GM23248 (cell line): ENCODE measurements at places on chromosomes 2 and 18.

- no peak for DNase-seq
Measured at GRCh38 chr18:55386545-55386944, 201.4 kb downstream of the TCF4 start.

- DNase-seq = no peak
Measured at GRCh38 chr2:95266781-95267430, 7.3 kb upstream of the PROM2 start.

GRCh38 chr2:128722489-128722888, 403.8 kb upstream of the HS6ST1 start:
- no peak for DNase-seq

- DNase-seq = no peak
Measured at GRCh38 chr18:30103881-30104280, 938.7 kb downstream of the DSC3 start.

DNA sequence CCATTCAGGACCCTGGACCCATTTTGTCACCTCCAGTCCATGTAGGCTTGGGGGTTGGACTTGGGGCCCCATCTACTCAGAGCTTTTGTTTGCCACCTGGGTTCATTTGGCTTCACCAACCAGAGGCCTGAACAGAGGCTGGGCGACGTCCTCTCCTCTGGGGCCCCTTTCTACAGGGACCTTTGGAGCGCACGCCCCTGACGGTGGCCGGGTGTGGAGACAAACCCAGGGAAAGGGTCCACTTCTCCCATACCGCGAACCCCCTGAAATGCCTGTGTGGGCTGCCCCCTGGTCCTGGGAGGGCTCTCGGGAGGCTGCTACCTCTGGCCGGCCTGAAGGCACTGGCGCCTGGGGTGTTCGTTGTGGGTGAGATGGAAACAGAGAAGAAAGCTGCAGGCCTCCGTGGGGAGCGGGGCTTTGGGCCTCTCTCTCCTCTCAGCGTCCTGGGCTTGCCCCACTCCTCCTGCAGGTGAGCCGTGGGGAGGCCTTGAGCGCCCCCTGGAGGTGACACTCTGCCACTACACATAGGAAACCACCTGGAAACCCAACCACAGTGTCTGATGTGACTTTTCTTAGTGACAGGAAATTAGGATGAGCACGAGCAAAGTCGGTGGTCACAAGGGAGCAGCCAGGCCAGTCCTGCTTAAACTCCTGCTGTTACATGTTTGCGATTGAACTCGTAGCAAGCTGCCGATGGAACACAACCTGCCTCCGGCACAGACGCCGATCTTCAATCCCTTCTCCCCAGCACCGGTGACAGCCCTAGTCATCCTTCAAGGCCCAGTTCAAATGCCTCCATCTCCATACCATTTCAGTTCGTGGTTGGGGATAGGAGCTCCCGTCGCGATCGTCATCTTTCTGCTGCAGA, 12.0 kb upstream of the NTSR2 start:
- peak; percentile 10 for DNase-seq

- DNase-seq = peak; percentile 66
Measured at GRCh38 chr2:85541753-85542457, 2.9 kb downstream of the MAT2A start.

DNA sequence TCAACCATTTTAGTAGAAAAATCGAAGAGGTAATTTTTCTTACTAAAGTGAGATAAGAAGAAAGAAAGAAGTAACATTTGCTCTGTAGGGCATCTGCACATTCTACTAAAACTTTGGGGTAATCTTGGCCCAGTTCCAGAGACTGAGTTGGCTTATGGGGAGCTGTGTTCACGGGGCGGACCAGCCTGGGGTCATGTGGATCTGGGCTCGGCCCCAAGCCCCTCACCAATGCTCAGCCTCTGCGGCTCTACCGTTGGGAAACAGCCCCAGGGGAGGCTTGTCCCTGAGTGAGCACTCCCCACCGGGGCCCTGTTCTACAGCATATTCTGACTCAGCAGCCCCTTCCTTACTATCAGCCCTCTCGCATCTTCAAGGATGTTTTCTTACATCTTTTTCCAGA, 132.3 kb downstream of the RTP5 start:
- DNase-seq = no peak

DNA sequence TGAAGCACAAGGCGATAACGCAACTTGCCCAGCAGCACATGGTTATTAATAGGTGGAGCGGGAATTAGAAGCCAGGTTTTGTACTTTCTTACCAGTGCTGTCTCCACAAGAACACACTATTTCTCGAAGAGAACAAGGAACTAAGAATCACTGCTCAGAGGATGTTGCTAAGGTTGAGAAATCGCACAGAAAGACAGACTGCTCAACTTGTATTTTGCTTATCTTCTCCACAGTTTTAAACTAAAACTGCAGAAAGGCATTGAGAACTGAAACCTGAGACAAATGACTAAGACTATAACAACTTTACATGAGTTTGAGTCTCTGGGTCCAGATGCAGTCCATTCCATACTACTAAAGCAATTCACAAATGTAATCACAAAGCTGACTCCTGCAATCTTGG, 6.2 kb downstream of the PRKD3 start:
- DNase-seq = peak; percentile 57

- DNase-seq = peak; percentile 68
Measured at GRCh38 chr18:67731851-67732250, 215.3 kb upstream of the DSEL start.

DNA sequence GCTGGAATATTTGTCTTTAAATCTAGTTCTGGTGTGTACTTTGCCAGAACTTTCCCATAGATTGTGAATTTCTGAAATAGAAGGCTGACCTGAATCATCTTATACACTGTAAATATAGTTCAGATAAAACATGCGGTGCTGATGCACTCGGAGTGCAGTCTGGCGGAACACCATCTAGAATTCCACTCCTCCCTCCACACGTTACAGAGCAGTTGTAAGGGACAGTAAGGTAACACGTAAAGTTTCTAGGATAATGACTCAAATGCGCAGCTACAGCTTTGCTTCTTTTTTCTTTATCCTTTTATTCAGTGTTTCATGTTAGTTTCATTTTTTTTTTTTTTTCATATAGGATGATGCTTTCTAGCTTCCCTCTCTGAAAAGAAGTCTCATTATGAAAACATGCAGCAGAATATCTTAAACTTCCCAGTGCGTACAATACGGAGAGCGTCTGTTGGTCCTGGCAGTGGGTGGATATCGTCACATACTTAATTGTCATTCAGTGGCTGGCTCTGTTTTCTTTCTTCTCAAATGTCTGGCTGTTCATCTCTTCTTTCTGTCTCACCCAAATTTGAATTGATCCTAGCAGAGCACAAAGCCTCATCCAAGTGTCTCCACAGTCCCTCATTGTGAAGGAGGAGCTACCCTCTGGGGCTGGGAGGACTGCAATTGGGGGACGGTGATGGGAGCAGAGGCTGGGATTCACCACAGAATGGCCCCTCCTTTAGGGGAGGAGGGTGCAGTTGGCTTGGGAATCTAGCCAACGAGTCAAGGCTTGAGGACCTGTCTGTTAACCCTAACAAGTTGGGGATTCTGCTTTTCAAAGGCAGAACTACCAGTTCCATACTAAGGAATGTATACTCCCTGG, 138.8 kb downstream of the MYT1L start:
- no peak for DNase-seq

DNA sequence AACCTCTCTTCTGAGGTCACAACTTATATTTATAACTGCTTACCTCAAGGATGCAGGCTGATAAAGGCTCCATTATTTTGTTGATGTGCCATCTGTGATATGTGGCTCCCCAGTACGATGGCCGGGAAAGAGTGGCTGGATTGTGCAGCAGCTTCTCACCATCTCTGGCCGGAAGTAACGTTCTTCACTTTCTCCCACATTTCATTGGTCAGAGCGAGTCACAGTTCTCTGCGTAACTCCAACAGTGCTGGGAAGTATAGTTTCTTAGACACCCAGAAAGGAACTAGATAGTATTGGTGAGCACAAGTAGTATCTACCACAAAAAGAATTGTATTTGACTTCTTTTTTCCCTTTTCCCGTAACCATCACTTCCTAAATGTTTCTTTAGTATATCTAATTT, 28.7 kb downstream of the ZSWIM2 start:
- peak; percentile 66 for DNase-seq

DNA sequence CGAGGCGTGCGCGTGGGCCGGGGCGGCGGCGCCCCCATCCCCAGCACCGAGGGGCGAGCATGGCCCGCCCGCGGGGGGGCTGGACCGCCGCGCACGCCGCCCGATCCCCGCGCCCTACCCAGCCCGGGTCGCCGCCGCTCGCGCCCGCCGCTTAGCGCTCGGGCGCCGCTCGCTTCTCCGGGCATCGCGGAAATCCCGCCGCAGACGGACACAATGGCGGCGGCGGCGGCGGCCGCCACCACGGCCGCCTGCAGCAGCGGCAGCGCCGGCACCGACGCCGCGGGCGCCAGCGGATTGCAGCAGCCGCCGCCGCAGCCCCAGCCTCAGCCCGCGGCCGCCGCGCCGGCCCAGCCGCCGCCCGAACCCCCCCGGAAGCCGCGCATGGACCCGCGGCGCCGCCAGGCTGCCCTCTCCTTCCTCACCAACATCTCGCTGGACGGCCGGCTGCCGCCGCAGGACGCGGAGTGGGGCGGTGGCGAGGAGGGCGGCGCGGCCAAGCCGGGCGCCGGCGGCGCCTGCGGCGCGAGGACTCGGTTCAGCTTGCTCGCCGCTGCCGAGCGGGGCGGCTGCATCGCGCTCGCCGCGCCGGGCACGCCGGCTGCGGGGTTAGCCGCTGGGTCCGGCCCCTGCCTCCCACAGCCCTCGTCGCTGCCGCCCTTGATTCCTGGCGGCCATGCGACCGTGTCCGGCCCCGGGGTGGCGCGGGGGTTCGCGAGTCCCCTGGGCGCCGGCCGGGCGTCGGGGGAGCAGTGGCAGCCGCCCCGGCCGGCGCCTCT, 453 bp downstream of the CABLES1 start:
- DNase-seq = peak; percentile 75

- DNase-seq = peak; percentile 83
Measured at GRCh38 chr2:198098918-198099317, 294.5 kb downstream of the PLCL1 start.

GRCh38 chr2:232562515-232563151, 12.1 kb downstream of the EIF4E2 start:
- DNase-seq = no peak

GRCh38 chr2:38485734-38486133, 108.7 kb upstream of the ATL2 start:
- no peak for DNase-seq

GRCh38 chr2:20781656-20782265, 41.1 kb downstream of the LDAH start:
- DNase-seq = peak; percentile 32
